Stimulated activated CD8-positive, alpha-beta memory T cell treated with anti-CD3 and anti-CD28 coated beads, Interleukin-7, amount 100 ng/mL, for 4 hours (primary cell): ENCODE measurements at places on chromosomes 7 and 10.

GRCh38 chr10:95840681-95841080 is 67.1 kb upstream of the CC2D2B start:
- DNase-seq = no peak

DNA sequence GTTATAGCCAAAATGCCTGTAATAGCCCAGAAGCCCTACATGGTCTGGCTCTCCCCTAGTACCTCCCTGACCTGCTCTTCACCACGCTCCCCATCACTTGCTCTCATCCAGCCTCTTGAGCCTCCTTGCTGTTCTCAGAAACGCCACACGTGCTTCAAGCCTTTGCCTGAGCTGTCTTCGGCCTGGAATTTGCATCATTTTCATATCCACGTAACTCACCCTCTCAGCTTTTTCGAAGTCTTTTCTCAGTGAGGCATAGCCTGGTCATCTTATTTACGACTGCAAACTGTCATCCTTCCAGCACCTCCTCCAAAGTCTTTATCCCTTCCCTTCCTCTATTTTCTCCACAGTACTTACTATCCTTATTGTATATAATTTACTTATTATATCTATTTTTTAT is 151.0 kb upstream of the AHR start:
- no peak for DNase-seq

DNA sequence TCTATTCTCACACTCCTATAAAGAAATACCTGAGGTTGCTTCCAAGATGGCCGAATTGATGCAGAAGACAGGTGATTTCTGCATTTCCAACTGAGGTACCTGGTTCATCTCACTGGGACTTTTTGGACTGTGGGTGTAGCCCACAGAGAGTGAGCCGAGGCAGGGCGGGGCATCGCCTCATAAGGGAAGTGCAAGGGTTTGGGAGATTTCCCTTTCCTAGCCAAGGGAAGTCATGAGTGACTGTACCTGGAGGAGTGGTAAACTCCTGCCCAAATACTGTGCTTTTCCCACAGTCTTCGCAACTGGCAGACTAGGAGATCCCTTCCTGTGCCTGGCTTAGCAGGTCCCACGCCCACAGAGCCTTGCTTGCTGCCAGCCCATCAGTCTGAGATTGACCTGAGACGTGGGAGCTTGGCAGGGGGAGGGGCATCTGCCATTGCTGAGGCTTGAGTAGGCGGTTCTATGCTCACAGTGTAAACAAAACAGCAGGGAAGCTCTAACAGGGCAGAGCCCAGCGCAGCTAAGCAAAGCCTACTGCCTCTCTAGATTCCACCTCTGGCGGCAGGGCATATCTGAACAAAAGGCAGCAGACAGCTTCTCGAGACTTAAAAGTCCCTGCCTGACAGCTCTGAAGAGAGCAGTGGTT is 152.2 kb downstream of the ARL4A start:
- no peak for DNase-seq

GRCh38 chr10:119444866-119445265 is 97.7 kb downstream of the RGS10 start:
- DNase-seq = no peak

DNA sequence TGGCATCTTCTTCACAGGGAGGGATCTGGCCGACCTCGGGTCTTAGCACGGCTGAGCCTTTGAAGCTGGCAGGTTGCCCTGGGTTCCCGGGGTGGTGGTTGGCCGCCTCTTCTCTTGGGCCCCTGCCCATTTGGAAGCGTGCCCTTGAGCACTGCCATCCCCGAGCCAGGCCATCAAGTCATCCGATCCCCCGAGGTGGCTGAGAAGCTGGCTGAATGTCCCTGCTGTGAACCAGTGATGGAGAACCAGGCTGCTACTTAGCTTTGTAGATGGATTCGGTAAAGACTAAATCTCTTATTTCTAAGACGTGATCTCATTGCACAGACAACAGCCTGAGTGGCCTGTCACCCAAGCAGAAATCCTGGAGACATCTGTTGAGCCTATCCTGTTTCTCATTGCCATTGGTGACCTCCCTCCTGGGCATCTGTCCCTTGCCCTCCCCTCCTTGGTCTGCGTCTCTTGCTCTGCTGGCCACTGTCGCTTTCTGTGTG is 74.3 kb downstream of the GRK5 start:
- no peak for DNase-seq

- no peak for DNase-seq
Observed at GRCh38 chr10:91879515-91880170, 29.6 kb downstream of the FGFBP3 start.

DNA sequence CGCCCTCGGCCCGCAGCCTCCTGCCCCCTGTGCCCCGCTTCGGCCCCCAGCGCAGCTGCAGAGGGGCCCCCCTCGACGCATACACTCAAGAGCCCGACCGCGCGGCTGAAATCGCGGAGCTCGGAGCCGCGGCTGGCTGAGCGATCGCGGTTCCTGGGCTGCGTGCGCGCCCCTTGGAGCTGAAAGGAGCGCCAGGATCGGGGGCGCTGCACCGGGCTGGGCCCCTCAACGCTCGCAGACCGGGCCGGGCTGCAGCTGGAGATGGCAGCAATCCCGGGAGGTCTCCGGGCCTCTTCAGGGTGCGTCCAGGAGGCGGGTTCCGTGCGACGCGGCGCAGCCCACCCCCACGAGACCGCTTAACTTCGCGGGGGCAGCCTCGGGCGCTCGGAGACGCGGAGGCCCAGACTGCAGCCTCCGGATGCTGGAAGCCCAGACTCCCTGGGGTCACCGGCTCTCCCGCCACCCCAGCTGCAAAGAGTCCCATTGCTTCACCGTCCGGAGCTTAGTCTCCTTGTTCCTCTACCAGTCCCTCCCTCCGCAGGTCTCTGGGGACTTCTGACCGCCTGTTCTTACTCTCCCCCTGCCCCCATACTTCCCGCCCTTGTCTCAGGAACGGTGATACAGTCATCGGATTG is 73.0 kb upstream of the LRRC4 start:
- DNase-seq = no peak

DNA sequence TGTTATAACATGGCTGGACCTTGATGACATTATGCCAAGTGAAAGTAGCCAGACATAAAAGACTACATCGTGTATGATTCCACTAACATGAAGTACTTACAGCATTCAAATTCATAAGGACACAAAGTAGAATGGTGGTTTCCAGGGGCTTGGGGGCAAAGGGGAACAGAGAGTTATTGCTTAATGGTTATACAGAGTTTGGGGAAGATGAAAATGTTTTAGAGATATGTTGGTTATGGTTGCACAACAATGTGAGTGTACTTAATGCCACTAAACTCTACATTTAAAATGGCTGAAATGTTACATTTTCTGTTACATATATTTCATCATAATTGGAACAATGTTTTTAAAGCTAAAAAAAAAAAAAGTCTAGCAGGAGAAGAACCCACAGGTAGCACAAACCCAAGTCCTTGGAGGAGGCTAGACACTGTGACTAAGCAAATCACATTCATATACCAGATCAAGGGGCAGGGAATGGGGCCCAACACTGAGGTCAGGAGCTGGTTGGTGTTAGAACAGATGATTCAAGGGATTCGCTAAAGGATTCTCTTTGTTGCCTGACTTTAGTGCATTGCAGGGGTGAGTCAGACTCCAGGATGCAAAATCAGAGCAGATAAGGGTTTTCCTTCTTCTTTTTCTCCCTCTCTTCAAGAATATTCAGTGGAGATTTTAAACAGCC is 25.1 kb upstream of the AOAH start:
- no peak for DNase-seq

GRCh38 chr10:122245136-122245535 is 26.0 kb upstream of the BTBD16 start:
- no peak for DNase-seq

GRCh38 chr7:2611401-2611800 is 20.4 kb upstream of the TTYH3 start:
- DNase-seq = no peak

DNA sequence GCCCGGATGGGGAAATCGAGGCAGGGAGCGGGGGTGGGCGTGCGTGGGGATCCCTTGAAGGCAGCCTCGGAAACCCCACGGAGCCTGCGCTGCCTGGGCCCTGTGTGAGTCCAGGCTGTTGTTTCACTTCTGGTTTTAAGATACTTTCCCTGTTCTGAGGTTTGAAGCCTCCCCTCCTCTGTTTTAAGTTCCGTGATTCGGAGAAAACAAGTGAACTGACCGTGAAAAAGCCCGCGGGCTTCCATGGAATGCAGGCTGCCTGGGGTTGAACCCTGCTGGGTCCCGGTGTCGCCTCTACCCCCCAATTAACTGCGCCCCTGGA is 401 bp downstream of the LRRC27 start:
- no peak for DNase-seq

DNA sequence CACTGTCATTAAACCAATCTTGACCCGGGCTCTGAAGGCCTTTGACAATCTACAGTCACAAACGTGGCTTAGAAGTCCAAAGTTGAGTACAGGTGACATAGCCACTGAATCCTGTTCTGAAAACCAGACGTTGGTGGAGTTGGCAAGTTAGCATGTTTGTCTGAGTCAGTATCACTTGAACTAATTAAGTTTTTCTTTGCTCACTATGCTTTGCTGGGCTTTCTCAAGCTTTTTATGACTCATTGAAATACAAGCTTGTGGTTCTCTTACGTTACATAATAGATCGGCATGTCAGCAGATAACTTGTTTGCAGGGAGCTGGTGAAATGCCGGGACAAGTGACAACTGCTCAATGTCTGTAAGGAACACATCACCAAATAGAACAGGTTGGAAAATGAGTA is 53.8 kb downstream of the ARL5B start:
- no peak for DNase-seq

DNA sequence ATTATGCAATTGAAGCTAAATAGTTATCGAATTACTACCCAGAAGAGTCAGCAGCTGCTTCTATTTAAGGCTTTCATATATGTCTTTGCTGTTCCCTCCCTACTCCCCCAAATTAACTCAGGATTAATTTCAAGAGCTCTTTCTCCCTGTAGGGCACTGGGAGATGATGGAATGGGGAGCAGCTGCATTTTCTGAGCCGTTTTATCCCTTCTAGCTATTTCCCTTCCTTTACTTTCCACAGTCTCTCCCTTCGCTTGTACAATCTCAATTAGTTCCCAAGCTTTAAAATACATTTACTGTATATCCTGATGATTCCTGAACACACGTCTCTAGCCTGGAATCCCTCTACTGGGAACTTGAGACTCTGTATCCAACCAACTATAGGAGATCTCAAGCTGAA is 19.8 kb upstream of the TSPAN12 start:
- DNase-seq = no peak

- no peak for DNase-seq
Observed at GRCh38 chr10:128274938-128275337, 148.7 kb upstream of the MKI67 start.

- peak; percentile 88 for DNase-seq
Observed at GRCh38 chr7:21427871-21428658, at the start of gene SP4. Gene SP4 (plus strand): TSS chr7:21428083. CDS start chr7:21428252, 169 bp downstream.

GRCh38 chr7:7562736-7563135 is 3.9 kb upstream of the MIOS start:
- no peak for DNase-seq

DNA sequence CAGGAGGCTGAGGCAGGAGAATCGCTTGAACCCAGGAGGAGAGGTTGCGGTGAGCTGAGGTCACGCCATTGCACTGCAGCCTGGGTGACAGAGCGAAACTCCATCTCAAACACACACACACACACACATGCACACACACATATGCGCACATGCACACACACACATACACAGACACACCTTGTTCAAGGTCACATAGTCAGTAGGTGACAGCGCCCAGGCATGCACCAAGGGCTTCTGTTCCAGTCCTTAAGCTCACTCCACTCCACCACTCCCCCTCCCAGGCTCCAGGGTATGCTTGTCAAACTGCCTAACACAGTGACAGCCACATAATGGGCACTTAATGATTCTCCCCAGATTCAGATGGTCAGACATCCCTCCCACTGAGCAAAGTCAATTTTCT is 37.0 kb downstream of the KCNMA1 start:
- DNase-seq = no peak

GRCh38 chr10:75111365-75111906 is at the start of gene SAMD8:
Gene SAMD8 (plus strand): TSS chr10:75111656. CDS start chr10:75150529, 38,873 bp downstream.
- DNase-seq = peak; percentile 92

GRCh38 chr7:116162254-116162653 is 48.1 kb upstream of the TES start:
- DNase-seq = no peak

- DNase-seq = no peak
Observed at GRCh38 chr10:72219235-72219814, 3.2 kb upstream of the ASCC1 start.

- DNase-seq = no peak
Observed at GRCh38 chr7:124322561-124322960, 289.7 kb upstream of the TMEM229A start.

GRCh38 chr7:94394109-94394436 is 622 bp upstream of the COL1A2 start:
- no peak for DNase-seq

- no peak for DNase-seq
Observed at GRCh38 chr10:35684586-35684985, 42.5 kb upstream of the FZD8 start.

DNA sequence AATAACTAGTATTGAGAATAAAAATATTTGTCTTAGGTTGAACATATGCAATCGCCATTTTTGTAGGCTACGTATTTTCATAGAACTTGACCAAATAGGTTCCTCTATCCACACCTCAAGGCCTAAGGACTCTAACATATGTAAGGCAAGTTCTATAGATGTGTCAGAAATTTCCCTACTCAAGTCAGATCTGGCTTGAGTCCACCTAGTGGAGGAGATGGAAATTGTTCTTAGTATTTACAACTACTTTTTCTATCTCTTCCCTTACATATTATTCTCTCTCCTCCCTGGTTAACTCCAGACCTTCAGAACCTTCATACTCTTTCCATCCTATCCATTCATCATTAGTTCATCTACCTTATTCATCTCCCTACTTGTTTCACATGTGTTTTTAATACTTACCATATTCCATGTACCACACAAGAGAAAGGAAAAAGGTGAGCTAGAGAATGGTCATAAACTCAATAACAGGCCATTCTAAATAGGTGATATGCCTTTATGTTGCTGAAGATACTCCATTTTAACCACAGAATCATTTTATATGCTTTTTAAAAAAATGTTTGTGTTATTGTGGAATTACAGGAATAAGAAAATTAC is 174.5 kb upstream of the HDAC9 start:
- no peak for DNase-seq

DNA sequence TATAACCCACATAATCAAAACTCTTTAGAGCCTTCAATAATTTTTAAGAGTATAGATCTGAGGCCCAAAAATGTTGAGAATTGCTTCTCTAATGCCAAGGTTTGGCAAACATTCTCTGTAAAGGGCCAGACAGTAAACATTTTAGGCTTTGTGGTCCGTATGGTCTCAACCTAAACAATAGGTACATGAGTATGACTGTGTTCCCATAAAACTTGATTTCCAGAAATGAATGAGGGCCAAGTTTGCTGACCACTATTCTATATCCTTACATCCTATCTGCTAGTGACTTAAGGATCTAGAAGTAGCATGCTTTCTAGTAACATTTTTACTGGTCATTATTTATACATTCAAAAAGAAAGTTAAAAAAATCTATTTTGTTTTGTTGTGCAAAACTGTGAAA is 58.9 kb downstream of the MPP7 start:
- no peak for DNase-seq

DNA sequence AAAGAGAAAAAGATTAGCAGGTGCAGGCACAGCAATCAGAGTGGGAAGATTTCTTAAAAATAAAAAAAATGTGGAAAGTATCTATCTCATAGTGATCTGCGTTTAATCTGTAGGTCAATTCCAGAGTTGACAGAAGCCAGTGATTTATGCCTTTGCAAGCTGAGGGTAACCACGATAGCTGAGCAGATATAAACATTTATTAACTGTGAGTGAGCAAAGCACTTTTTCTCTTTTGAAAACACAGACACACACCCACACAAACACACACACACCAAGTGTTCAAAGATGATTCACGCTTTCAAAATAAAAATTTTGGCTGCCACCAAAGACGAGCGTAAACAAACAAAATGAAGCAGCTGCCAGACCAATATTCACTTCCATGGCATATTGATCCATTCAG is 243.2 kb upstream of the SLC26A5 start:
- no peak for DNase-seq
